ENCODE measurements at places on chromosomes 12 and 14.

DNA sequence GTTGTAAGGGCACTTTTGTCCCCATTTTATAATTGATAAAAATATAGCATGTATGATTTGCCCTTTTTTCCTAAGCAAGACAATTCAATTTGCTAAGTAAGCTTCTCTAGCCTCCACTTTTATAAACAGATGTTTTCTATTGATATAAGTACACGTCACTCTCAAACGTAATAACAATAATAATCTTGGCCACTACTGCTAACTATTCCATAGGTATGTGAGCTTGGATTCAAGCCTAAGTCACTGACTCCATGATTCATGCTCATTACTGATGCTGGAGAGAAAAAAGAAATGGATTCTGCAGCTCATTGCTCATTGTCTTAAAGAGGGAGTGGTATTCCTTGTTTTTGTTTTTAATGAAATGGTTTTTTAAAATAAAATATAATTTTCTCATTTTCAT, 661.0 kb downstream of the GALC start:
- no peak for DNase-seq

DNA sequence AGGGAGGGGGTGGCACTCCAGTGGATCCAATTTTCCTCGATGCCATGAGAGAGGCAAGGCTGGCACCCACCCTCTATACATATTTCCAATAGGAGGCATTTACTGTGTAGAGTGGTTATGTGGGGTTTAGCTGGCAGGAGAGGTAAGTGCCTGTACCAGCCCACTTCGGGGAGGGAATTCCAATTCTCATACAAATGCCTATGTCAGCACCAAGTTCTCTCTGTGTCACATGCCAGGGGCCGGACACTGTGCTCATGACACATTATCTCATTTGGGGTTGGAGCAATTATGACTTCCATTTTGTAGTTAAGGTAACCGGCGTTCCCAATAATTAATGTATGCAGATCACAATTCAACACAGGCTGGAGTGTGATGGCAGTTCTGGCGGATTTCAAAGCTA, 284.3 kb downstream of the KSR2 start:
- DNase-seq, result no peak

GRCh38 chr14:42174357-42174756, 567.7 kb downstream of the LRFN5 start:
- DNase-seq, result no peak

GRCh38 chr12:68065163-68065562, 75.9 kb downstream of the IFNG-AS1 start:
- DNase-seq, result no peak

DNA sequence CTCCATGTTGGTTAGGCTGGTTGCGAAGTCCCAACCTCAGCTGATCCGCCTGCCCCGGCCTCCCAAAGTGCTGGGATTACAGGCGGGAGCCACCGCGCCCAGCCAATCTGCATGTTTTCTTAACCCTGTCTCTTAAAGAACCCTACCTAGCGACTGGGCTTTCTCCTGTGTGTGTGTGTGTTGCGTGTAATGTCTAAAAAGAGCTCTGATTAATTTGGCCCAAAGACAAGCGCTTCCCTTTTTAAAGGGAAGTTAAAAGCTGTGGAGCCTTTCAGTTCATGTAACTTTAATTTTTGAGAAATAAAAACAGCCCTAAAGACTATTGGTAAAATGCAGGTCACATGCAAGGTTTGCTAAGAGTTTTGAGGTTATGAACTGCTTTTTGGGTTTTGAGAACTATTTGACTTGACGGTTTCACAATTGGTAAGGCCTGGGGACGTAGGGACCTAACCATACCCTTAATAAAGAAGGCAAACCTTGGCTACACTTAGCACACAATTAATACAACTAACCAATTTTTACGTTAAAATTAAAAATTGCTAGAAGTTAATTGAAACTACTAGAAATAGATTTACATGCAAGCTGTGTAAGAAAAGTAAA, 103.2 kb downstream of the KCNMB4 start:
- no peak for DNase-seq

DNA sequence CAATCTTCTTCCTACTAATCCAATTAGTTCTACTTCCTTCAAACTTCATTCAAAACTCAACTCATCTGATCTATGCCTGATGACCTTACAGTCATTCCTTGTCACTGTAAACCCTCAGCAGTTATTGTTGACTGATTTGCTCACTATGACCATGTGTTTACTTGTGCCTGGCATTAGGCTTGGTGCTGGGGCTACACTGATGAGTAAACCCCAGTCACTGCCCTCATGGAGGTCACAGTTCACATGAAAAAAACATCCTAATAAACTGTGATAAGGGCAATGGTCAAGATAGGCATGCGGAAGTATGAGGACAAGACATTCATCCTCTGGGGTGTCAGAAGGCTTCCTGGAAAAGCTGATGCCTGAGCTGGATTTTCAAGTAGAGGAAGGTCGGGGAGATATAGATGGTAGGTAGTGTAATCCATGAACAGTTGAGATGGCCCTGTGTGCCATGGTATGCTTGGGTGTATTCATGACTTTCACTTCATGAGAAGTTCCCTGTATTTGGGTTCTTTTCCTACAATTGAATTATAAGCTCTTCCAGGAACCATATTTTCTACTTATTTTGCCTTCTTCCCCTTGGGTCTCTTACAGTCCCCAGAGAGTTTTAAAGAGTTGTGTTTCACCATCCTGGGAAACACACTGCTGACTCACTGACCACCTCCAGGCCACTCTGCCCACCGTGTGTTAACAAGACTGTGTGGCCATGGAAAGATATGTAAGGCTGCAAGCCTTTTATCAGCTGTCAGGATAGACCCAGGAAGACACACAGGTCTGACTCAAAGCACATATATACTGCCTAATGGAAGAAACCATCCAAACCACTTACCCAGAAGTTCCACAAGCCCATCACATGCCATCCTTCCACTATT, 38.7 kb upstream of the DUSP6 start:
- DNase-seq, result no peak

GRCh38 chr12:62802321-62802720, 132.6 kb downstream of the PPM1H start:
- no peak for DNase-seq

DNA sequence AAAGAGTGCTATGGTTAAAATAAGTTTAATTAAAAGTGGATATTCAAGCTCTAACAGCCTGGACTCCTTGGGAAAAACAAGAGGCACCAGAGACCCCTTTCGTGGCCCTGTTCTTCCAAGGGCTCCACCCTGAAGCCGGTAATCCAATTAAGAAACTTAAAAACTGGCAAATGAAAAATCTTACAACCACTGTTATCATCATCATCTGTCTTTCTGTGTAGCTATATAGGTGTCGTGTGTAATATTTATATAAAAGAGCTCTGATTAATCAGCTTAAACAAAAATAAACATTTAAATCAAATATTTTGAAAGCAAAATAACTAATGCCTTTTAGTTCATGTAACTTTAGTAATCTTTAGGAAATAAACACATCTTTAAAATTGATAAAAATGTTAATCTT, 4.5 kb downstream of the ATF1 start:
- no peak for DNase-seq

DNA sequence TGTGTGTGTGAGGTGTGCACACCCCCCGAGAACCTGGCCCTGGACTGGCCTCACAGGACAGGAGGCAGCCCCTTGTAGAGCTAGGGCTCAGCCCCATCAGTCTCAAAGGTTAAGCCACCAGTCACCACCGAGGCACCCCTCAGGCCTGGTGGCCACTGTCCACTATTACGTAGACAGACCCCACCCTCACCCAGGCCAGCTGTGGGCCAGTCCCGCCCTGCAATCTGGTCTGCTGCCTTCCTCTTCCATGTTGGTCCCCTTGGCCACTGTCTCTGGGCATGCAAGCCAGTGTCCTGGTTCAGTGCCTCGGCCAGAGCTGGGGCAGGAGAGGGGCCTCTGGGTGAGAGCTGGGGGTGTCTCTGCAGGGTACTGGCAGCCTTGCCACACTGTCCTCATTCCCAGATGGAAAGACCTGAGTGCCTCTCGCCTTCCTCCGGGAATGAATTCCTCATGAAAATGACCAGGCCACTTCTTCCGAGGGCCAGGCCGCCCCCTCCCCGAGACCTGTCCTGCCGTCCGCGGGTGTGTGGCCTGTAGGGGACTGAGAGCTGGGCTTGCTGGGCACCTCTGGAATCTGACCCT, 897 bp upstream of the TEX22 start:
- no peak for DNase-seq

DNA sequence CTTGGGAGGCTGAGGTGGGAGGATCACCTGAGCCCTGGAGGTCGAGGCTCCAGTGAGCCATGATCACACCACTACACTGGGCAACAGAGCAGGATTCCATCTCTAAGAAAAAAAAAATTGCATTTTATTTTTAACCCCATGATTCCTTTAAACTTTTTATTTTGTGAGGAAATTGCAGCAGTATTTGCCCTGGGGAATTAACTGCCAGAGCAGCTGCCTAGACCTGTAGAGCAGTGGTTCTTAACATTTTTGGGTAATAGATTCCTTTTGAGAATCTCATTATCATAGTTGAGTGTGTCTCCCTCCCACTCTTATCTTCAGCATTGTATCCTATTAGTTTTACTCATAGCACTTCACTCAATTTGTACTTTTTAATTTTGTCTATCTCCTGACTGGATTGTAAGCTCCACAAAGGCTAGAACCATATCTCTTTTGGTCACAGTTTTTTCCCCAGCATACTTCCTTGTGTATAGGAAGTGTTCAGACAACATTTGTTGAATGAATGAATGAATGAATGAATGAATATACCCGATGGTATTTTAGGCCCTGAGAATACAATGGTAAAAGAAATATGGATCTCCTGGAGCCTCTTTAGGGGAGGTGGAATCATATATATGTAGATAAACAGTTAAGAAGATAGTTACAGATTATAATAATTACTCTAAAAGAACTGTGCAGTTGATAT, 40.6 kb downstream of the BRMS1L start:
- no peak for DNase-seq

GRCh38 chr12:116466536-116466935, 92.6 kb upstream of the MAP1LC3B2 start:
- DNase-seq, result no peak
